ENCODE measurements at places on chromosomes 4 and X.

GRCh38 chrX:29488919-29489318 lies 726.4 kb upstream of the MAGEB2 start:
- DNase-seq, result no peak

GRCh38 chrX:13131396-13132137 lies 87.1 kb upstream of the FAM9C start:
- DNase-seq, result no peak

- DNase-seq, result no peak
Measured at GRCh38 chr4:165517216-165517615, 138.4 kb downstream of the CPE start.

GRCh38 chrX:150857453-150857852 lies 41.0 kb downstream of the CD99L2 start:
- DNase-seq, result no peak

DNA sequence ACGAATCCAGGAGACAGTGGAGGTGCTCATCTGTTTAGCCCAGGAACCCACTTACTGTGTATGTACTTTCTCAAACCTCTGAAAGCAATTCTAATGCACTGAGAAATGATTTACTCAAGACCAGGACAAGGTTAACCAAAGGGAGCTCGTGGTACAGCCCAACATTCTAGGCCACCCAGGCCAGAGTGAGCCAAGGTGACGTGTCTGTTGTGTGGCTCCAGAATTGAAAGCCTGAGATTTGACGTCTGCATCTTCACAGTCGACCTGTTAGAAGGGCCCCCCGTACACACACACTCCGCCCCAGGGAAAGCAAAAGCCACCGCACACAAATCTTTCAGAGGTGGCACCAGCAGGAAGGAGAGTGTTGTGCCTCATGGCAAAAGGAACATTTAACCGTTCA lies 2.3 kb downstream of the MAP3K15 start:
- DNase-seq, result no peak

DNA sequence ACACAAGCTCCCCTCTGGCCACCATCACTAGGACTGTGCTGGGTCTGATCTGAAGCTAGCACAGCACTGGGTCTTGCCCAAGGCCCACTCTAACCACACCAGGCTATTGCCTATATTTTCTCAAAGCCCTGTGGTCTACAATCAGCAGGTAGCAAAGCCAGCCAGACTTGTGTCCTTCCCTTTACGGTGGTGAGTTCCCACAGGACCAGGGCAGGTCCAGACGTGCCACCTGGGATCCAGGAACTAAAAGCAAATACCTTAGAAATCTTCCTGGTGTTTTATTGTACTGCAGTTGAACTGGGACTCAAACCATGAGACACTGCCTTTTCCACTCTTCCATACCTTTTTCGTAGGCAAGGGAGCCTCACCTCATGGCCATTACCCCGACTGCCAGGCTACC lies 9.0 kb upstream of the MAGEC2 start:
- DNase-seq, result no peak

Measured in cortex of kidney (tissue), 1 donor.